ENCODE measurements at places on chromosomes 4 and X.

GRCh38 chr4:141686146-141686775, 49.9 kb downstream of the IL15 start:
- peak; percentile 24 for DNase-seq

- DNase-seq: no peak
These were observed 23.4 kb downstream of the CYTL1 start for GRCh38 chr4:4995908-4996265.

DNA sequence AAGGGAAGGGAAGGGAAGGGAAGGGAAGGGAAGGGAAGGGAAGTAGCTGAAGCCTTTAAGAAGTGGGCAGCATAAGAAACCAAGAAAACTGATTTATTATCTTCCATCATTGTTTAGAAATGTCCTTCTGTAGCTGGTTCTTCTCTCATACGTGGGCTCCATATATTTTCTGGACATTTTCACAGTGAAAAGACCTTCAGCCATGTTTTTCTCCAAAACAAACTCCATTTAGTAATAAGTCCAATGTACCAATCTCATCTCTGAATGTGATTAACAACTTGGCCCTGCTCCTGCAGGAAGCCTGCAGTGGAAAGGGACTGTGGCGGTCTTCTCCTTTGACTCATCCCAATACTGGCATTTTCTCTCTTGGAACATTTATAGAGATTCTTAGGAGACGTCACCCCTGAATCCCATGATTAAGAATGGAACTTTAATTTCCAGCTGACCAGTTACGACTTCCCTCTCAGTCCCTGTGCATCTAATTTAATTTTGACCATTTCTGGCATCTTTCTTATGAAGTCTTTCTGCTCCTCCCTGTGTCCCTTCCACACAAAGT, 96.6 kb upstream of the GUCY1A1 start:
- DNase-seq: no peak

DNA sequence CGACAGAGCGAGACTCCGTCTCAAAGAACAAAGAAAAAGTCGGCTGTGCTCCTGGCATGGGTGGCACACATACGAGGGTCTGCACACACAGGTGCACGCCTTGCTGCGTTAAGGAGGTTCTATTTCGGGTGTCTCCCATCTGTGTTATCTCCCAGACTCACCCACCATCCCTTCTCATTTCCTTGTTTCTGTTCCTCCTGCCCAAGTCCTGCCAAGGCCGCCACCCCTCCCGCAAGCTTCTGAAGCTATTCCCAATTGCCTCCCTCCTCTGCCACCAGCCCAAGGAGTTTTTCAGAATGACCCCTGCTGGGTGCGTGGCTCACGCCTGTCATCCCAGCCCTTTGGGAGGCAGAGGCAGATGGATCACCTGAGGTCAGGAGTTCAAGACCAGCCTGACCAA, 6.0 kb upstream of the IL3RA start:
- DNase-seq: no peak

GRCh38 chr4:1366371-1367229, 19.6 kb downstream of the UVSSA start:
- no peak for DNase-seq

- DNase-seq: no peak
These were observed 103.0 kb downstream of the ZNF518B start for GRCh38 chr4:10354225-10354624.

GRCh38 chr4:43485196-43485595, 592.7 kb downstream of the GRXCR1 start:
- DNase-seq: no peak

DNA sequence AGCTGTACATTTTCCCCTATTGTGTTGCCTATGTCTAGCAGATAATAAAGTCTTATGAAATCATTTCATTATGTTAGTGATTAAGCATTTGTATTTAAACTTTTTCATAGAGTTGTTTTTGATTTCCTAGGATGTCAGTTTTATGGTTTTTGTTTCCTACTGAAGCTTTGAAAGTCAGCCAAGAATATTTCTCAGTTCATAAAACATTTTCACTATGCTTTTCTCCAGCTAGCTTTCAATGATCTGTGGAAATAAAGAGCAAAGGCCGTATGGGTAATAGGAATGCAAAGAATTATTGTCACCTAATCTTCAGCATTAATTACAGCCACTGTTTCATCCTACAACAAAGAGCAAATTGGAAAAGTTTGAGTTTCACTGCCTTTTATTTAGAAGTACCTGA, 145.7 kb upstream of the NUDT6 start:
- DNase-seq: peak; percentile 19

- peak; percentile 43 for DNase-seq
These were observed 607.4 kb upstream of the FAM241A start for GRCh38 chr4:111537871-111538270.

DNA sequence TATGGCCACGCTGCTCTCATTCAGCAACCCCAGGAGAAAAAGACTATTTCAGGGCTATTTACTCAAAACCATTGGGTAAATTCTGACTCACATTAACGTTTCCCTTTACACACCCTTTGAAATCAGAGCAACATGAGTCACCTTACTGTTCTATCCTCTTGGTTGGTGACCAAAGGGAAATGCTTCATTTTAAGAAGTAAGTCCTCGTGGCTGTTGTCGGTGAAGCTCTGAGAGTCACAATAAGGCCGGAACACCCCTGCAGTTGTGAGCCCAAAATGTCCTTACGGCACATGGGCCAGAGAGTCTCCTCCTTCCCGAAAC, 56.3 kb upstream of the SPRY1 start:
- peak; percentile 63 for DNase-seq

GRCh38 chrX:3029129-3029528, 12.1 kb upstream of the ARSF start:
- DNase-seq: no peak

- no peak for DNase-seq
These were observed 26.4 kb upstream of the TRIM2 start for GRCh38 chr4:153177841-153178240.

GRCh38 chr4:24032371-24032989, 142.6 kb upstream of the PPARGC1A start:
- no peak for DNase-seq

GRCh38 chr4:27278615-27279375, 418.2 kb downstream of the STIM2 start:
- peak; percentile 1 for DNase-seq

GRCh38 chr4:154332681-154333421, 158.7 kb downstream of the DCHS2 start:
- DNase-seq: no peak

- DNase-seq: no peak
These were observed 205.1 kb downstream of the PPP3CA start for GRCh38 chr4:101142259-101142658.

GRCh38 chrX:141936080-141936479, 32.4 kb downstream of the MAGEC1 start:
- no peak for DNase-seq

GRCh38 chr4:73707918-73708577, 32.3 kb upstream of the CXCL8 start:
- DNase-seq: peak; percentile 67

GRCh38 chr4:120155287-120155686, 88.6 kb upstream of the MAD2L1 start:
- no peak for DNase-seq

DNA sequence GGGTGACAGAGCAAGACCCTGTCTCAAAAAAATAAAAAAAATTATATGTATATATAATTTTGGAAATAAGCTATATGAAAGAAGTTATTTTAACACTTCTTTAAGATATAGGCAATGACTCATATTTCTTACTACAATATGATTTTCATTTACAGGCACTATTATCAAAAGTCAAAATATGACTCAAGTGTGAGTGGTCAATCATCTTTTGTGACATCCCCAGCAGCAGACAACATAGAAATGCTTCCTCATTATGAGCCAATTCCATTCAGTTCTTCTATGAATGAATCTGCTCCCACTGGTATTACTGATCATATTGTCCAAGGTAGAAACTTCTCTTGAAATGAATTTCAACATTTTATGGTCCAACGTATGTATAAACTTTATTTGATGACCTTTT, 20.8 kb downstream of the OCIAD1 start:
- DNase-seq: no peak

GRCh38 chr4:158786955-158787354, 18.1 kb downstream of the FNIP2 start:
- no peak for DNase-seq

- no peak for DNase-seq
These were observed at the start of gene CSN1S1 for GRCh38 chr4:69930768-69931167. CSN1S1 (plus strand) TSS chr4:69931068; CDS start chr4:69932556, 1,488 bp downstream.

DNA sequence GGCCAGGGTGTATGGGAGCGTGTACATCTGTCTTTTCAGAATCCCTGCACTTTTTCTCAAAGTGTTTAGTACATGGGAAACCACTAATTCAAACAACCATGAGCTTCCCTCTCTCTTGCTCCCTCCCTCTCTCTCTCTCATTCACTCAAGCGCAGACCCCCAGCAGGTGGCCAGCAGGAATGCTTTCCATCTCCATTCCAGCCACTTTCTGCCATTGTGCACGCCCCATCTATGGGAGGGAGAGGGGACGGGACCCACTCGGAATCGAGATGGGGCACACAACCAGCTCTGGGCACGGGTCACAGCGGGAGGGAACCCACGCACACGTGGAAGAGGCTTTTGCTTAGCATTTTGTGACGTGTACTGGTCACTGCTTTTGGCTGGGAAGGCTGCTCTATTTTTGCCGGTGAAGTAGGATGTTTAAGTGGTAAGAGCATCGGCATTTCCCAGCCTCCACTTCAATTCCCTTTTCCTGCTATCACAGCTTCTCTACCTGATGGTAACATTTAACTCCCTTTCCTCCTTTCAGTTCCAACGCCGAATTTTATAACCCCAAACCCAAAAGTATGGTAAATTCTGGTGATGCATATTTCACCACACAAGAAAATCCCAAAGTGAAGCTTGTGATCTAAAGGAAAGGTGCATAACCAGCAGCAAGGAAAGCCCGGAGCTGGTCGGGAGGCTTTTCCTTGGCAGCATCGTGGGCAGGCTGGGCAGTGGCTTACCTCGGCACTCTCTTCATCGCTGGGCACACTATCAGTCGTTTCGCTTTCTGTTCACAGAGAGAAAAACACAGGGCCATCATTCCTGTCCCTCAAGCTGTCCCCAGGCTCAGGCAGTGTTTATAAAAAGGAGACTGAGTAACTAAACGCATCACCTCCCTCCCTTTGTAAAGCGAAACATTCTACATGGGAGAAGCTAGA, 84.1 kb downstream of the IRF2 start:
- DNase-seq: no peak

DNA sequence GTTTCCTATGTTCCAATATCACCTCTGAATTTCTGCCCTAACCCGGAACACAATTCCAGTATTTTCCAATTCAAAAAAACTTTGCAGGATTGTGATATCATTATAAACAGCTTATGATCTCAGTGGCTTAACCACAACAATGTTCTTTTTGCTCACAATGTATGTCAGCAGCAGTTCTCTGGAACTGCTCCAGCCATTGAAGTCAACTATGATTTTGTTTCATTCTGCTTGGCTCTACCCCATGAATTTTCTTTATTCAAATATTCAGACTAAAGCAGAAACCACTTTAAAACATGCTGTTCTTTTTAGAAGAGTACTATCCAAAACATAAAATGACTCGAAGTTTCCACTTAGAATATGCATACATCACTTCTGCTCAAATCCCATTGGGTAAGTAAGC, 1611.1 kb downstream of the ARAP2 start:
- DNase-seq: no peak

DNA sequence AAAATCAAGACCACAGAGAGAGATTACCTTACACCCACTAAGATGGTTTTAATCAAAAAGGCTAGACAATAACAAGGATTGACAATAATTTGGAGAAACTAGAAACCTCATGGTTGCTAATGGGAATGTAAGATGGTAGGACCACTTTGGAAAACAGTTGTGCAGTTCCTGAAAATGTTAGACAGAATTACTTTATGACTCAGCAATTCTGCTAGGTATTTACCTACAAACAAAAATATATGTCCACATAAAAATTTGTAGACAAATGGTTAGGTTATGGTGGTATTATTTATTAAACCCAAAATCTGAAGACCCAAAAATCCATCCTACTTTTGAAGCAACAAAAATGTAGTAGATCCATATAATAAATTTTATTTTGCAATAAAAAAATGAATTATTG, 1027.0 kb upstream of the ADGRL3 start:
- no peak for DNase-seq

GRCh38 chrX:140355922-140356321, 148.9 kb downstream of the SOX3 start:
- DNase-seq: no peak

- DNase-seq: no peak
These were observed 148.4 kb upstream of the USP9X start for GRCh38 chrX:40936827-40937226.

DNA sequence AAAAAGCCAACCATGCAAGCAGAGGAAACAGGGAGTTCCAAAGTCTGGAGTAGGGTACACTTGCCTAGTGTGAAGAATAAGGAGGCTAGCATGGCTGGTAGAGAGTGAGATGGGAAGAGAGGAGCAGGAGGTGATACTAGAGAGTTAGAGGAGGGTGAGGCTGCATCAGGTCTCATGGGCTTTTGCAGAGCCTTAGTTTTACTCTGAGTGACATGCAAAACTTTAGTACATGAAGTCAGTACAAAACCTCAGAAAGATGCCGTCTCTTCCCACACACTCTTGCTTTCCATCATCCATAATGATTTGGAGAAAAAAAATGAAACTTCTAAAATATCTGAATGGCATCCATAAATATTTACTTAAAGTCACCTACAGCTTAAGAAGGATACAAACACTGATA, 5.0 kb downstream of the OPRPN start:
- no peak for DNase-seq
